Muscle of back (tissue), 13 donors: ENCODE measurements at places on chromosomes 12 and 14. TPM values are rescaled to one million over a fixed set of nuclear protein-coding genes. Genes with fewer than 3 reads are reported as not detected.

TSPAN11 gene
- 8.6 TPM for polyA plus RNA-seq

IL22 gene
- not detected for polyA plus RNA-seq

DNAH10 gene
- 1.3 TPM for polyA plus RNA-seq

DBX2 gene
- polyA plus RNA-seq, result 0.13 TPM

APOF gene
- polyA plus RNA-seq, result not detected

IRAK3 gene
- polyA plus RNA-seq, result 4.8 TPM

GPR132 gene
- 0.83 TPM for polyA plus RNA-seq

SERPINA9 gene
- polyA plus RNA-seq, result not detected

HPD gene
- 0.14 TPM for polyA plus RNA-seq

CLEC14A gene
- 24.6 TPM for polyA plus RNA-seq

PROX2 gene
- 0.16 TPM for polyA plus RNA-seq

RNF212B gene
- polyA plus RNA-seq, result not detected

LRRC10 gene
- not detected for polyA plus RNA-seq

ACSM4 gene
- polyA plus RNA-seq, result 0.14 TPM

IGF1 gene
- polyA plus RNA-seq, result 33.1 TPM

CRIP2 gene
- 239 TPM for polyA plus RNA-seq

TMEM132C gene
- polyA plus RNA-seq, result 5.4 TPM

GCH1 gene
- polyA plus RNA-seq, result 5.3 TPM

SLC35F4 gene
- polyA plus RNA-seq, result 0.48 TPM

AQP2 gene
- polyA plus RNA-seq, result not detected

AMIGO2 gene
- 1.8 TPM for polyA plus RNA-seq

SNRPF gene
- 61.7 TPM for polyA plus RNA-seq

PLD4 gene
- polyA plus RNA-seq, result 4.6 TPM

GPR84 gene
- 0.42 TPM for polyA plus RNA-seq

CACNA1C gene
- polyA plus RNA-seq, result 3.6 TPM

CCDC38 gene
- 0.27 TPM for polyA plus RNA-seq

SPATA7 gene
- polyA plus RNA-seq, result 11.4 TPM

SYCP3 gene
- 0.91 TPM for polyA plus RNA-seq

PLEKHG3 gene
- polyA plus RNA-seq, result 21.7 TPM

ACOT4 gene
- 0.38 TPM for polyA plus RNA-seq

E2F7 gene
- polyA plus RNA-seq, result 5.0 TPM

TSPAN19 gene
- not detected for polyA plus RNA-seq

RNASE2 gene
- polyA plus RNA-seq, result 1.2 TPM

ASB2 gene
- polyA plus RNA-seq, result 33.7 TPM

FOXN4 gene
- polyA plus RNA-seq, result 0.24 TPM

ZNF10 gene
- polyA plus RNA-seq, result 7.5 TPM
